ENCODE measurements at places on chromosomes 3 and 15. TPM values are rescaled to one million over a fixed set of nuclear protein-coding genes. Genes with fewer than 3 reads are reported as not detected.

Gene FBXO40
- not detected for total RNA-seq

Gene CKMT1B
- total RNA-seq = 5.9 TPM

Gene CADPS
- 22.1 TPM for total RNA-seq

Gene ZNF502
- total RNA-seq = 2.3 TPM

Gene SST
- total RNA-seq = 738 TPM

Gene CPN2
- total RNA-seq = not detected

Gene ARNT2
- 5.3 TPM for total RNA-seq

Gene FBXW12
- total RNA-seq = 23.7 TPM

Gene CCR9
- total RNA-seq = not detected

Gene U2SURP
- total RNA-seq = 68.2 TPM

Gene GRK7
- total RNA-seq = not detected

Gene WNT7A
- under 0.01 TPM for total RNA-seq

Gene PODXL2
- total RNA-seq = 8.3 TPM

- no peaks in the 10 kb centered on the region for H3K27me3 ChIP-seq
- no peak overlapping the region for H3K4me3 ChIP-seq
- H3K4me1 ChIP-seq = no peaks in the 10 kb centered on the region
- no peak overlapping the region for H3K27ac ChIP-seq
Measured at GRCh38 chr3:147699175-147699838, 290.1 kb downstream of the ZIC1 start.

GRCh38 chr3:44208086-44208485 is 33.6 kb upstream of the TOPAZ1 start:
- no peak for DNase-seq
- H3K4me3 ChIP-seq = no peak overlapping the region
- H3K4me1 ChIP-seq = no peaks in the 10 kb centered on the region
- no peaks in the 10 kb centered on the region for H3K27me3 ChIP-seq
- no peaks in the 10 kb centered on the region for H3K36me3 ChIP-seq
- H3K27ac ChIP-seq = no peak overlapping the region

GRCh38 chr3:192706272-192706671 is 21.1 kb downstream of the FGF12 start:
- no peaks in the 10 kb centered on the region for H3K4me1 ChIP-seq
- no peak overlapping the region for H3K4me3 ChIP-seq

- no peaks in the 10 kb centered on the region for H3K27me3 ChIP-seq
- no peaks in the 10 kb centered on the region for H3K36me3 ChIP-seq
- no peak for DNase-seq
- H3K4me3 ChIP-seq = no peak overlapping the region
- no peaks in the 10 kb centered on the region for H3K4me1 ChIP-seq
Measured at GRCh38 chr15:85976986-85977385, 102.7 kb upstream of the AGBL1 start.

DNA sequence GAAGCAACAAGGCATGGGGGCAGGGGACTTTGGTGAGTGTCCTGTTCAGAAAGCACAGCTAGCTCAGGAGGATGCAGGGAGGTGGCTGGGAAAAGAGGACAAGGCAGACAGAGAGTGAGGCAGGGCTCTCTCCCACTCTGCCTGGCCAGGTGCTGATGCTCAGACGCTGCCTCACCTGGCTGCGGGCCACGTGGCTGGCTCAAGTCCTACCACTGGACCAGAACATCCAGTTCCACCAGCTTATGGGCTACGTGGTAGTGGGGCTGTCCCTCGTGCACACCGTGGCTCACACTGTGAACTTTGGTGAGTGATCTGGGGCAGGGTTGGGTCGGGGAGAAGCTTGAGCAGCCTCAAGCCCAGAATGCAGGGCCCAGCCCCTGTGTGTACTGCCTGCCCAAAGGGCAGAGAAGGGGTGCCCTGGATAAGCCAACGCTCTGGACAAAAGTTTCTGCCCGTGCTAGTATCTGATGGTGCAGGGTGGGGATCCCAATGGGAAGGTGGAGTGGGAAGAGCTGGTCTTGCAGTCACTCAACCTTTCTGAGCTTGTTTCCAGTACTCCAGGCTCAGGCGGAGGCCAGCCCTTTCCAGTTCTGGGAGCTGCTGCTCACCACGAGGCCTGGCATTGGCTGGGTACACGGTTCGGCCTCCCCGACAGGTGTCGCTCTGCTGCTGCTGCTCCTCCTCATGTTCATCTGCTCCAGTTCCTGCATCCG is 20.9 kb downstream of the NOX5 start:
- H3K36me3 ChIP-seq = no peaks in the 10 kb centered on the region
- no peak overlapping the region for H3K4me3 ChIP-seq
- no peaks in the 10 kb centered on the region for H3K4me1 ChIP-seq

GRCh38 chr15:51939216-51939615 is 32.4 kb downstream of the LEO1 start:
- no peak overlapping the region for H3K27ac ChIP-seq
- no peaks in the 10 kb centered on the region for H3K27me3 ChIP-seq
- H3K4me1 ChIP-seq = no peaks in the 10 kb centered on the region
- H3K36me3 ChIP-seq = no peaks in the 10 kb centered on the region

- peaks cover 32% of the 10 kb centered on the region for H3K4me1 ChIP-seq
- peak overlapping the region; percentile 51 for H3K27ac ChIP-seq
- no peaks in the 10 kb centered on the region for H3K36me3 ChIP-seq
- H3K27me3 ChIP-seq = no peaks in the 10 kb centered on the region
- no peak overlapping the region for H3K4me3 ChIP-seq
Measured at GRCh38 chr3:87318617-87319021, 42.2 kb upstream of the POU1F1 start.

DNA sequence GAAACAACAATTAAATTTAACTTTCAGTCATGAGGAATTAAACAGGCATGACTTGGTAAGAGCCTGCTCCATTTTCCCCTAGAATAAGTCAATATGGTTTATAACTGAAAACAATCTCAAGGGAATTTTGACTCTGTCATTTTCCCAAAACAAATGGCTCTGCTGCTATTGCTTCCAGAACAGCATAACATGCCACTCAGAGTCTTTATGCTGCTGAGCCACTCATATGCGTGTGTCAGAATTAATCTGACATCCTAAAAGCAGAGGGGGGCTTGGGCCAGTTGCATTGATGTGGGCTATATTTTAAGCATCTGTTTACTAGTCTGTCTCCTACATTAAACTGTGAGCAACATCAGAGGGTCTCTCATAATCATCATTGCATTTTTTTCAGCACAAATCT is 111.1 kb upstream of the ABI3BP start:
- DNase-seq = no peak
- no peaks in the 10 kb centered on the region for H3K4me1 ChIP-seq
- no peaks in the 10 kb centered on the region for H3K27me3 ChIP-seq
- H3K27ac ChIP-seq = no peak overlapping the region
- no peak overlapping the region for H3K4me3 ChIP-seq

GRCh38 chr3:139944256-139944910 is 9.4 kb downstream of the CLSTN2 start:
- H3K36me3 ChIP-seq = no peaks in the 10 kb centered on the region
- H3K27me3 ChIP-seq = no peaks in the 10 kb centered on the region
- H3K4me1 ChIP-seq = no peaks in the 10 kb centered on the region
- H3K4me3 ChIP-seq = no peak overlapping the region
- no peak overlapping the region for H3K27ac ChIP-seq

GRCh38 chr3:58646503-58646902 is 20.1 kb downstream of the FAM3D start:
- peaks cover 17% of the 10 kb centered on the region for H3K4me1 ChIP-seq
- no peaks in the 10 kb centered on the region for H3K36me3 ChIP-seq
- H3K27me3 ChIP-seq = no peaks in the 10 kb centered on the region

DNA sequence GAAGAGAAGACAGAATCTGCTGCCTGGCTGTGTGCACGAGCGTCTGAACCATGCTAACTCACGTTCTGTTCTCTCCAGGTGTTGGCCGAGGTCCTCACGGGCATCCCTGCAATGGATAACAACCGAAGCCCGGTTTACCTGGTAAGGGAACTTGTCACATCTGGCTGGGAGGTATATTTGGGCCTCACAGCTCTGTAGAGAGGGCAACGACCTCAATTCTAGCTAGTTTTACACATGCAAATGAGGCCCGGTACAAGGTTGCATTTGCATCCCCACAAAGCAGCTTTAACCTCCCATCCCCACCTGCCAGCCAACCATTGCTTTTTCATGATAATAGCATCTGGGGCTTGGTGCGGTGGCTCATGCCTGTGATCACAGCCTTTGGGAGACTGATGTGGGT is 22.0 kb upstream of the TATDN2 start:
- peaks cover 7% of the 10 kb centered on the region for H3K4me1 ChIP-seq
- H3K27ac ChIP-seq = no peak overlapping the region
- DNase-seq = no peak
- H3K36me3 ChIP-seq = no peaks in the 10 kb centered on the region
- H3K27me3 ChIP-seq = no peaks in the 10 kb centered on the region
- H3K4me3 ChIP-seq = no peak overlapping the region

DNA sequence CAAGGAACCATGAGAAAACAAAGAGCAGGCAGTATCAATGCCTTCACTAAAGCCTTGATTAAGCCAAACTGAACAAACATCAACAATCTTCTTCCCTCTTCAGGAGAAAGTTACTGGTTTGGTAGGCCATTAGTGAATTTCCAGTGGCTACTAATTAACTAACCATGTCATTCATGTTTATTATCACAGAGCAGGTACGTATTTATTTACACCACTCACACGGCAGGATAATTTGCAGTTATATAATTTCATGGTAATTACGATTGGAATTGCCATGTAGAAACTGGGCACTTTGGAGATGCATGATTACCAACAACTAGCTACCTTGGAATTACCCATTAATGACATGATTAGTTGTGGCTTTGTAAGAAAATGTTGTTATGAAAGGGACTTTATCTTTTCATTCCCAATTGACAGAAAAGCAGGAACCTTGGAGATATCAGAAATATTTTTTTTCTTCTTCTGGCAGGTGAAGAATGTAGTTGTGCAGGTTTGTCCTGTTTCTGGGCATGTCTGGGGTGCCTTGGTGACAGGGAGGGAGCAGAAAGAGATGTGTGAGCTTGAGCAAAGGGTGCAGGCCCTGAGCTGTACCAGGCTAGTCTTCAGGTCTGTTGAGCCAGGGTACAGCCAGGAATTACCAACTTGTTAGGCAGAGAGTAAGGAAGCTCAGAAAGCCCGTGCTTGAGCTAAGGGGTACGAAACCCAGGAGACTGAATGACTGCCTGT is 310.7 kb downstream of the RORA start:
- H3K36me3 ChIP-seq = no peaks in the 10 kb centered on the region
- peak overlapping the region; percentile 85 for H3K27ac ChIP-seq
- peaks cover 67% of the 10 kb centered on the region for H3K4me1 ChIP-seq
- no peak overlapping the region for H3K4me3 ChIP-seq
- peak; percentile 62 for DNase-seq
- H3K27me3 ChIP-seq = no peaks in the 10 kb centered on the region

DNA sequence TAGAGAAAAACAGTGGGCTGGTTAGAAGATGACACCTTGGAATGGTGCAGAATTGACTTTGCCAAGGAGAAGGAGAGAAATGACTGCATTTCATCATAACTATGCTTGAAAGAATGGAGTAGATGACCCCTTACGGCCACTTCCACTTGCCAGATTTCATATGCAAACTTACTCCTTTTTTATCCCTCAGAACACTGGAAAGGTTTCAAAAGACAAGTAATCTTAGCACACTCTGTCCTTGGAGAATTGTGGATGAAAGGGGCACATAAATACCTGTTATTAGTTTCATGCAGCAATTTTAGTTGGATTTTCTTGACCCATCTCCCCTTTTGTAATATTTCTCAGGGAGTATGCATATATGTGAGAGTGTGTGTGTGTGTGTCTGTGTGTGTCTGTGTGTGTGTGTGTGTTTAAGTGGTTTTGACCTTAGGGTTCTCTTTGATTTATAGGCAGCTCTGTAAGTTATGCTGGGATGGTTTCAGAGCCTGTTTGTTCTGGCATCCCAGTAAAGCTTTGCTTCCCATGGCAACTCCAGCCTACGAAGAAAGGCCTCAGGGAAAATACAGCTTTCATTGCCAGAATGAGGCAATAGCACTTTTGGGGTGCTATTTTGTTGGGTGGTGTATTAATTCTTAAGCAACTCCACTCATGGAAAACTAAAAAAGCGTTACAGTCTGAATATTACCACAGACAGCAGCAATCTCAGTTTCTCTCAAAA is 122.2 kb upstream of the TP63 start:
- no peaks in the 10 kb centered on the region for H3K27me3 ChIP-seq
- H3K27ac ChIP-seq = no peak overlapping the region
- H3K4me3 ChIP-seq = no peak overlapping the region
- no peaks in the 10 kb centered on the region for H3K36me3 ChIP-seq
- H3K4me1 ChIP-seq = no peaks in the 10 kb centered on the region

- H3K4me3 ChIP-seq = no peak overlapping the region
- no peaks in the 10 kb centered on the region for H3K36me3 ChIP-seq
- H3K27ac ChIP-seq = no peak overlapping the region
- H3K27me3 ChIP-seq = no peaks in the 10 kb centered on the region
Measured at GRCh38 chr3:53643757-53644156, 149.3 kb downstream of the CACNA1D start.

- no peak for DNase-seq
- no peak overlapping the region for H3K27ac ChIP-seq
- no peaks in the 10 kb centered on the region for H3K4me1 ChIP-seq
- no peaks in the 10 kb centered on the region for H3K36me3 ChIP-seq
Measured at GRCh38 chr3:129958755-129959154, 15.8 kb upstream of the TRH start.

GRCh38 chr3:191329654-191330529 is at the start of gene UTS2B:
Gene UTS2B (minus strand): TSS chr3:191330526. CDS start chr3:191282189, 48,337 bp downstream.
- peaks cover 34% of the 10 kb centered on the region for H3K4me1 ChIP-seq
- peak; percentile 40 for DNase-seq
- H3K27ac ChIP-seq = peak within 1 kb of the TSS; percentile 96
- H3K36me3 ChIP-seq = no peaks in the 10 kb centered on the region
- no peaks in the 10 kb centered on the region for H3K27me3 ChIP-seq
- peak within 1 kb of the TSS; percentile 59 for H3K4me3 ChIP-seq

DNA sequence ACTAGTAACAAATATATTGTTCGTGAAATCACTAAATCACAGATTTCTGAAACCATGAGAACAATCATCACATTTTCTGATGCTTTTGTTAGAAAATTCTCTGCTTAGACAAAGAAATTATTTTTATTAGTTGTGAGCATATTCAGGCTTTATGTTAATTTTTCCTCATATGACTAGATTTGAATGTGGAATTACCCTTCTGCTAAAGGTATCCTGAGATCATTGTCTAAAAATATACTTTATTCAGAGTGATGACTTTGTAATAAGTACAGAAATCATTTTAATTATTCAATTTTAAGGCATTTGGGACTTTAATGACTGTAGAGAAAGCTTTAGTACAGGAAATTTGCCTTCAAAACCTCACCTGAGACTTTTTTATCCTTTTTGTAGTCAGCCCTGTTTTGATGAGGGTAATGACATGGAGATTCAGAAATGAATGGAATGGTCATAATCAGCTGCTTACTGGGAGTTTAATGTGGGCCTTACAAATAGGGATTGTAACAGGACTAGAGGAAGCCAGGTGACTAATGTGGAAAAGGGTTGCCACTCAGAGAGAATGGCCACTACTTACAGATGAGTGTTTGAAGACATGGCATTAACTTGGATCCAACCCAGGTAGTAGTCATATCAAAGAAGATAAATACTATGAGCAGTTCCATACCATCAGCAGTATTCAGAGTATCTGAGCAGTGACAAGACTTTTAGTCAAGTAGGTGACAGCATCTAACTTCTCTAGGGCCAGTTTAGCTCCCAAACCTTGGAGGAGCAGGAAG is 148.3 kb downstream of the MBNL1 start:
- DNase-seq = no peak
- H3K36me3 ChIP-seq = peaks cover 22% of the 10 kb centered on the region
- no peaks in the 10 kb centered on the region for H3K27me3 ChIP-seq
- H3K27ac ChIP-seq = no peak overlapping the region
- H3K4me1 ChIP-seq = no peaks in the 10 kb centered on the region
- H3K4me3 ChIP-seq = no peak overlapping the region
